ENCODE measurements at places on chromosomes 2 and 18. TPM values are rescaled to one million over a fixed set of nuclear protein-coding genes. Genes with fewer than 3 reads are reported as not detected.

GRCh38 chr2:240511351-240512108, 46.3 kb downstream of the ANKMY1 start:
- DNase-seq = no peak

- DNase-seq = no peak
These were observed 144.7 kb downstream of the PMAIP1 start for GRCh38 chr18:60044290-60045006.

DNA sequence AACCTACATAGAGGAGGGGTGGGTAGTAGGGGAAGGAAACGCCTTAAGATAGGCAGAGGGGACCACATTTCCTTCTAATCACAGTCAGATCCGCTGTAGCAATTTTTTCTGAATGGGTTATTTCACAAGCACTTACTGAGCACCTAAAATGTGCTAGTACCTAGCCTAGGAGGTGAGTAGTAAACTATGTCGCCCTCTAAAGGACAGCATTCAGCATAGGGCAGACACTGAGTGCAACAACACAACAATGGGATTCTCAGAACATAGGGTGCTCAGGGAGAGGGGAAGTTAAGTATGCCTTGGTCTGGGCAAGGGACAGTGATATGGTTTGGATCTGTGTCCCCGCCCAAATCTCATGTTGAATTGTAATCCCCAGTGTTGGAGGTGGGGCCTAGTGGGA, 166.1 kb upstream of the RAB6C start:
- DNase-seq = no peak

GRCh38 chr2:46303822-46304221, 6.6 kb downstream of the EPAS1 start:
- DNase-seq = no peak

DNA sequence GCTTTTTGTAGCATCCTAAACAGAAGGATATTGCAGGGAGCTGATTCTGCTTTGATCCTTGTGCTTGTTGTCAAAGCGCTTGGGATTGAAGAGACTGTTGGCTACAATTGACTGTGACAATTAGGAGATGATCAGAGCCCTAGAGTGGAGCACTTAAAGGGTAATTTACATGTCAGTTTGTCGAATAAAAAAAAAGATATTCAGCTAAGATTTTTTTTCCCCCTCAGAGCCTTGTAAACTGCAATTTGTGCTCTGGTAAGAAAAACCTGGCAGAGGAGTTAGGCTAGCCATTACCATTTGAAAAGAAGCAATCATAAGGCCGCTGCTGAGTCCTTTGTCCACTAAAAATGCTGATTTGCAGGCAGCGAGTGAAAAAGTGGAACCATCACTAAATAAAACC, 47.8 kb upstream of the ZEB2 start:
- no peak for DNase-seq

Gene PLB1
- total RNA-seq = 0.20 TPM

DNA sequence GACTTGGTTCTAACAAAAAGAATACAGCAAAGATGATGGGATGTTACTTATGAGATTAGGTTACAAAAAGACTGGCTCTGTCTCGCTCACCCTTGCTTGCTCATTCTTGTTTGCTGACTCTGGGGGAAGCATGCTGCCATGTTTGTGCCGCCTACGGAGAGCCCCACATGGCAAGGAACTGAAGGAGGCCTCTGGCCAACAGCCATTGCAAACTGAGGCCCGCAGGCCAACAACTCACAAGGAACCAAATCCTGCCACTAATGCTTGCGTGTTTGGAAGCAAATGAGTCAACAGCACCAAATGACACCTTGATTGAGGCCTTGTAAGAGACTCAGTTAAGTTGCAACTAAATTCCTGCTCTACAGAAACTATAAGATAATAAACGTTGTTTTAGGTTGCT, 297.6 kb upstream of the STON1 start:
- DNase-seq = no peak

DNA sequence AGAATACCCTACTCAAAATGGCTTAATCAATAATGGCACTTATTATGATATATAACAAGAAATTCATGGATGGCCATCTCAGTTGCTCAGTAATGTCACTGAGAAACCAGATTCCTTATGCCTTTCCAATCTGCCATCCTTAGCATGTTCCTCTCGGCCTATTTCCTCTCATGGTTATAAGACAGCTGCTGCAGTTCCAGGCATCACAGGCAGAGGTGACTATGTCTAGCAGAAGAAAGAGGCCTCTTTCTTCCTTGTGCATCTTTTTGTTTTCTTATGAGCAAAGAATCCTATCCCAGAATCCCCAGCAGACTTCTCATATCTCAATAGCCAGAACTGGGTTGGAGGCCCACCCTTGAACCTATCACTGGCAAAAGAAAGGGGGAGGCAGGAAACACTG, 310.6 kb upstream of the SPRED2 start:
- DNase-seq = no peak

Gene CHRNA1
- 7.4 TPM for total RNA-seq

GRCh38 chr2:161173541-161174194, 13.4 kb downstream of the TANK start:
- no peak for DNase-seq

DNA sequence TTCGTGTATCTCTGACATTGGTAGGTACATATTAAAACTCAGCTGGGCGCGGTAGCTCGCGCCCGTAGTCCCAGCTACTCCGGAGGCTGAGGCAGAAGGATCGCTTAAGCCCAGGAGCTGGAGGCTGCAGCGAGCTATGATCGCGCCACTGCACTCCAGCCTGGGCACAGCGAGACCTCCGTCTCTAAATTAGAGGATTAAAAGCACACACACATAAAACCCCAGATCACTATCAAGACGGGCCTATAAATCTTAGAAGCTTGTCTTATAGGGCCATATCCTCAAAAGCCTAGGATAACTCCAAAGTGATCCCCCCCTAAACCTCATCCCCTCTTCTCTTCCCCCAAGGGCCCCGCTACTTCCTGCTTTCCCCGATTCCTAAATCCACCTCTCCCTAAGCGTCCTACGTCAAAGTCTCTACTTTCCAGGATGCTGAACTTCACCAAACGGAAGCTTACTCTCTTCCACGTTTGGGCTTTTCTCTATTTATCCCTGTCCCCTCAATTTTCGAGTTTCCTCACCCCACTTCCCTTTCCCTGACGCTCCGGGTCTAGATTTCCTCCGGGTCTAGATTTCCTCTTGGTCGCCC, 707 bp downstream of the KRCC1 start:
- DNase-seq = no peak

Gene TUBA3E
- not detected for total RNA-seq

- DNase-seq = no peak
These were observed 206.2 kb upstream of the PID1 start for GRCh38 chr2:229477269-229477755.

Gene SCYGR2
- not detected for total RNA-seq

DNA sequence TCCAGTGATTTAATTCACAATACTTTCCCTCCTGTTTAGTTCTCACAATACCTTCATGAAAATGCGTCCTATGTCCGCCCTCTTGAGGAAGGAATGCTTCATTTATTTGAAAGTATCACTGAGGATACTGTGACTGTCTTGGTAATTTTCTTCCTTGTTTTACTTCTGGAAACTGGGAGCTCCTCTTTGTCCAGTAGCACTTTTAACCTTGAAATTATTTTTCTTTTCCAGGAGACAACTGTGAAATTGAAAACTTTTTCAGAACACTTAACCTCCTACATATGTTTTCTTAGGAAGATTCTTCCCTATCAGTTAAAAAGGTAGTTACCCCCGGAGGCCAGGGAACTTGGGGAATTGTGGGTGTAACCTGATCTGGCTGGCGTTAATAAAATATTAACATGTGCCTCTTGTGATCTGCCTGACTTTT, 58.9 kb upstream of the STON1 start:
- DNase-seq = no peak

Gene FAM237A
- total RNA-seq = not detected

All from transverse colon (tissue), 4 donors.